ENCODE measurements at places on chromosomes 13 and 19.

DNA sequence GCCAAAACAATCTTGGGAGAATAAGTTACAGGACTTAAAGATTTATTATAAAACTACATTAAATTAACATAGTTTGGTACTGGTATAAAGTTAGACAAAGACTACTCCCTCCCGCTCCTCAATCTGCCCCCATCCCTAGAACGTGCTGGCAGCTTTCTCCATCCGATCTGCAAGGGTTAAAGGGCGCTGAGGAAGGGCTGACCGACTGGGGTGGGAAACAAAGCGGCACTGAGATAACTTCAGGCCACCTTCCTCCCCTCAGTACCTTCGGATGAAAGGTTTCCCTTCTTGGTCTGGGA is 790 bp upstream of the SUGT1 start:
- no peak for DNase-seq

DNA sequence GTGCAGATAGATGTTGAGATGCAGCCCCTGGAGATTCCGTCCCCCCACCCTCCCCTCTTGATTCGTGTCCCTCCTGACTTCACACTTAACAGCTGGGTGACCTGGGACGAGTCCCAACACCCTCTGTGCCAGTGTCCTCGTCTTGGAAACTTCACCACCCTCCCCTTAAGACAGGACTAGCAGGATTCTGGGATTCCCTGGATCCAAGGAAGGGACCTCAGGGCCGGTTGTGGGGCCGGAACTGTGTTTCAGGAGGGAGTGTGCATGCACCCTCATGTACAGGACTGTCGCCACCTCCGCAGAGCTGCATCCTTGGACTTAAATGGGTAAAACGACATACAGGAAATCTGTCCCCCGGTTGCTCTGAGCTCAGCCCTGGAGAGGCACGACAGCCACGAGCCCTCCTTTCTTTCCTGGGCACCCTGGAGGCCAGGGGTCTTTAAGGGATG is 990 bp downstream of the MYO9B start:
- DNase-seq: no peak

DNA sequence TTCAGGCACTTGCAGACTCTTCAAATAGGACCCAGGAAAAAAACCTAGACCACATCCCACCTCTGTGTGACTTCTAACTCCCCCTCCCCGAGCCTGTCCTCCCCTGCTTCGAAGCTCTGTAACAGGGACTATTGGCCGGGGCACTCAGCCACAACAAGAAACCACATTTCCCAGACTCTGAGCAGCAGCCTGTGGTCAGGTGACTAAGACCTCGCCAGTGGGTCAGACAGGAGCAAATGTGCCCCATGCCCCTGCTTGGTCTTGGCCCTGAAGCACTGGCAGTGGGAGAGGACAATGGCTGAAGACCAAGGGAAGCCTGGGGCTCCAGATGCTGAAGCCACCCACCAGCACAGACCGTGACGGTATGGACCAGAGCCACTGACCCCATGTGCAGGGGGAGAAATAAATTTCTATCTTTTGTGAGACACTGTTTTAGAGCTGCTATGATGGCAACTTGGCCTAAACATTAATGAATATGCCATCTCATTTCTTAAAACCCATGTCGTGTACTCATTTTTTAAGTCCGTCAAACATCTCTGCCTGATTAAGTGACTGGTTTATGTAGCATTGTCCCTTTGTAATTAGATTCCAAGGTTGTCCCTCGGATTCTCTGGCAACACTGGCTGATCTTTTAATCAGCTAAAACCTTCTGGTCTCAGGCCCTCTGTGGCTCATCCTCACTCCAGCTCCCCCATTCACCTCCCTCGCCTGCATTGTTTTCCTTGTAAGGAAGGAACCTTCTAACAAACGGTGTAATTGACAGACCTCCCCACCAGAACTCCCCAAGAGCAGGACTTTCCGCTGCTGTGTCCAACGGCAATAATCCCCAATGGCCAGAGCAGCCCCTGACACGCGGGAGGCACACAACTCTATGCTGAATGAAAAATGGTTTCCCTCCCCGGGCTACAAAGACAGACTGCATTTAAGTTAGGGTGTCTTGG is 98.4 kb downstream of the STK24 start:
- DNase-seq: no peak

DNA sequence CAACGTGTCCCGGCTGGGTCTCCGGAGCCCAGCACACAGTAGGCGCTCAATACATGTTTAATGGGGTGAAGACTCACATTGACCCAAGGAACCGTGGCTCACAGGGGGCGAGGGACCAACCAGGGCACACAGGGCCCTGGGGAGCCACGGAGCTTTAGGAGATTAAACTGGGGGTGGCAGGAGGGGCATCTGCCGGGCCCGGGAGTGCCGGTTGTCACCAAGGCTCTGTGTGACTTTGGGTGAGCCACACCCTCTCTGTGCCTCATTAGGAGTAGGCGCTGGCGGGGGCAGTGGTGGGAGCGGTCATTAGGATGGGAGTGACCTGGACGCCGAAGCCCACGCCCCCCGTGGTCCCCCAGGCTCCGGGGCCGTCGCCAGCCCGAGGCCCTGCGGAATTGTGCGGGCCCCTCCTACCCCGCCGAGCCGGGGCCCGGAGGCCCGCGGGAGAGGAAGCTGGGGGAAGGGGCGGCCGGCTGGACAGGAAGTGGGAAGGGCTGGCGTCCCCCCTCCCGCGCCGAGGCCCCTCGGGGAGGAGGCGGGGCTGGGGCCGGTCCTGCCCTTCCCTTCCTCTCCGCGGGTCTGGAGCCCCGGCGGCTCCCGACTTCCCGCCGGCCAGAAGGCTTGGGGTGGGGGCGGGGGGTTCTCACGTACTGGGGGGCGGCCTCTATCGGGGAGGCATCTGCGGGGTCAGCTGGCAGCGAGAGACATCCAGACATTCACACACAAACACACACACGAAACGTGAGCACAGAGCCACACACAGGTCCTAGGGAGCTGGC is 1.8 kb upstream of the SSBP4 start:
- DNase-seq: no peak

DNA sequence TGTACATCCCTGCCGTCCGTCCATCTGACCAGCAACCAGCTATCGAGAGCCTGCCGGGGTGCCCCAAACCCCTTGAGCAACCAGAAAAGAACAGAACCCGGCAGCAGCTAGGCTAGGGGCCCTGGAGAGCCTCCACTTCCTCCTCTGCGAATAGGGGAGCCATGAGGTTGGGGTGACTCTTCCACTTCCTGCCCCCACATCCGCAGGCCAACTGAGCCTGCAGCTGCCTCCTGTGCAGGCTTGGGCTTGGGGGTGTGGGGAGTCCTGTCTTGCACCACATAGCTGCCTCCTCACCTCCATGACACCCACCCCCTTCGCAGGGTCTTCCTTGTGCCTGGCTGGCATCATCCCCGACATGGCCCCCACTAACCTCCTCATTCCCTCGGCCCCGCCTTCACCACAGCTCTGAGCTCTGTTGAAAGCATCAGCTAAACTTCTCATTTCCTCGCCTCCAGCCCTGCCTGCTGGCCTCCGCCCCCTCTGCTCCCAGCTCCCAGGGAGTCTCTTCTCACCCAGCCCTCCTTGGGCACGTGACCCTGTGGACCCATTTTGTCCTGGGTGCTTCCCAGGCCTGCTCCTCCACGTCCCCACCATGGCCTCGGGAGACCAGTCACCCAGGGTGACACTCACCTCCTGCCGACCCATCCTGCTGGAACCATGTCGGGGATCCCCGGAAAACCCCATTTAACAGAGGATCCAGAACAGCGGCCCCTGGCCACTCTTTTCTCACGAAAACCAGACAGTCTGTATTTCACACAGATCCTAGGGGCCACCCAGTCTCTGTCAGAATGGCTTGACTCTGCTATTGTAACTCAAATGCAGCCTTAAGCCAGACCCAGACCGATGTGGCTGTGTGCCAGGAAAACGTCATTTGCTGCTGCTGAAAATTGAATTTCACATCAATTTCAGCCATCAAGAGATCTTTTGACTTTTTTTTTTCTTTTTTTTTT is 50.4 kb downstream of the MYO9B start:
- no peak for DNase-seq

DNA sequence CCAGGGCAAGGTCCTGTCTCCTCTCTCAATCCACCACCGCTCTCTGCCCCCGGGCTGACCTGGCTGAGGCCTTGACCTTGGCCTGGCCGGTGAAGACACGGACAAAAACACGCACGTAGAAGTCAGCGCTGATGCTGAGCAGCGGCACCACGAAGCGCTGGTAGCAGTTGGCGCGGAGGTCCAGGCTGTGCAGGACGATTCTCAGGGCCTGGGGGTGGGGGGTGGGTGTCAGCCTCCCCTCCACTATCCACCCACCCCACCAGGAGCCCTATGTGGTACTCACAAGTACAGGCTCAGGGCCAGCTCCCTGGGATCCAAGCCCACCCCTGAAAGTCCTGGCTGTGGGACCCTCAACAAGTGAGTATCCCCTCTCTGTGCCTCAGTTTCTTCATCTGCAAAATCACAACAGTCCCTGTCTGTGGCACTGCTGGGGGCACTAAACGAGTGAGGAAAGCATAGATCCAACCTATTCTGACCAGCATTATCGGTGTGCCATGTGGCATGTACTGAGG is 6.4 kb downstream of the TRMT1 start:
- DNase-seq: no peak

DNA sequence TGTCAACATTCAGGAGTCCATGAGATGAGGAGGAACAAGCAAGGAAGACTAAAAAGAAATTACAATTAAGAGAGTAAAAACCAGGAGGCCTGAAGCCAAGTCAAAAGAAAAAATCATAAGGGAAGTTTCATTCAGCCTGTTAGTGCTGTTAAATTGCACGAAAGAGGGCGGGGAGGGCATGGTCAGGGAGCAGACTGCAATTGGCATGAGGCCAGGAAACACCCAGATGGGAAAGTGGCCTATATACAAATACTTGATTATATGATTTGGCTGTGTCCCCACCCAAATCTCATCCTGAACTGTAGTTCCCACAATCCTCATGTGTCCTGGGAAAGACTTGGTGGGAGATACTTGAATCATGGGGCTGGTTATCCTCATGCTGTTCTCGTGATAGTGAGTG is 43.9 kb downstream of the TNFSF13B start:
- no peak for DNase-seq

DNA sequence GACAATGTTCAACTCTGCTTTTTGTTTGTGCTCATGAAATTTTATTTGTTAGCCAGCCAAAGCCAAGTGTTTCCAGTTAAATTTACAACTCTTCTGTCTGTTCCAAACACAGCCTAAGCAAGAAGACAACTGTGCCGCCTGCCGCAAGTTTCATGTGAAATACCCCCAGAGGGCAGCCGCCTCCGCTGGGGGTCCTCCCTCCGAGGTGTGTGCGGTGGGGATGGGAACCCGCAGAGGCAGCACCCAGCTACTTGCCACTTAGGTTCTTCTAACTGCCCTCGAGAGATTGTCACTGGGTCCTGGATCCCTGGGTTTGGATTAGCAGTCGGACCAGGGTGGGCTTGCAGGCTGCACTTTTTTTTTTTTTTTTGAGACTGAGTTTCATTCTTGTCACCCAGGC is 28.5 kb downstream of the ATP11A start:
- no peak for DNase-seq

GRCh38 chr19:39301562-39301961 is 5.4 kb downstream of the IFNL1 start:
- DNase-seq: no peak

DNA sequence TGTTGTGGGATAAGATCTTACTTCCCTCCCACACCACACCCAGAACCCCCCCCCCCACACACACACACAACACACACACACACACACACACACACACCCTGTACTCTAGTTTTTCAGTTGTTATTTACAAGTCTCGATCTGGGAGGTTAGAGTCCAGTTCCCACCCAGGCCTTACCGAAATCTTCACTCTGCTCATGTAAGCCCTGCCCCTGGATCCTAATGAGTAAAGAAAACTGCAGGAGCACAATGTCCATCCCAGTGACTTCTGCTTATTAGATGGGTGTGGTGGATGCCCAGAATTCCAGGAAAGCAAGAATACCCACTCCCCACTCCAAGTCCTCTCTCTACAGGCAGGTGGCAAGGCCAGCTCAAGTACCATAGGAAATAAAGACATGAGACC is 23.0 kb downstream of the STARD13 start:
- no peak for DNase-seq

GRCh38 chr13:60398379-60398891 is 1.4 kb downstream of the TDRD3 start:
- DNase-seq: no peak

DNA sequence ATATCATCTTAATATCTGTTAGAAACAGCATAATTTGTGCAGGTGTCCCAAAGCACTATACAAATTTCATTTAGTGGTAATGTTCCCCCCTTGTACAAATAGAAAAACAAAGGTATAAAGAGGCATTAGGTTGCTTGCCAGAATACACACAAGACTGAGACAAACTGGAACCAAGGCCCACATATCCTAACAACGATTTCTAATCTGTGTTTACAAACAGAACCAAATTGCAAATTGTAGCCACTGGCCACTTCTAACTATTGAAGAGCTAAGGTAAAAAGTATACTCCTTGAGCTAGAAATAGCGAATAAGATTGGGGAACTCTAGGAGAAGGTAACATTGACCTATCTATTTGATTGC is 526.1 kb downstream of the KLF12 start:
- DNase-seq: no peak

DNA sequence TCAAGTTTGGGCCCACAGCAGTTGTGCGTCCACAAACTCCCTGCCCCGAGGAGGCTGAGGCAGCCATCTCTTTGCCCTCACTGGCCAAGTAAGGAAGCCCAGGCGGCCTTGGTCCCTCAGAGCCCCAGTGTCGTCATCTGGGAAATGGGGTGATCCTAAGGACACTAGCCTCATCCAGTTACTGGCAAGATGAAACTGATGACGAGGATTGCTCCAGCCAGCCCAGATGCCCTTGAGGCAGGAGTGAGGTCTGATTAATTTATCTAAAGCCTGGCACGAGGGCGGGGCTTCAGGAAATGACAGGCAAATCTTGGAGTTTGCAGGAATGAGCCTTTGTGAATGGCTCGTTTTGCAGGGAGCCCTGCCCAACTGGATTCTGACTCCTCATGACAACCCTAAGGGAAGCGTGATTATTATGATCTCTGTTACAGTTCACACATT is 5.6 kb downstream of the LIPE start:
- no peak for DNase-seq

GRCh38 chr13:113907635-113908617 is 44.0 kb upstream of the GAS6 start:
- DNase-seq: no peak

DNA sequence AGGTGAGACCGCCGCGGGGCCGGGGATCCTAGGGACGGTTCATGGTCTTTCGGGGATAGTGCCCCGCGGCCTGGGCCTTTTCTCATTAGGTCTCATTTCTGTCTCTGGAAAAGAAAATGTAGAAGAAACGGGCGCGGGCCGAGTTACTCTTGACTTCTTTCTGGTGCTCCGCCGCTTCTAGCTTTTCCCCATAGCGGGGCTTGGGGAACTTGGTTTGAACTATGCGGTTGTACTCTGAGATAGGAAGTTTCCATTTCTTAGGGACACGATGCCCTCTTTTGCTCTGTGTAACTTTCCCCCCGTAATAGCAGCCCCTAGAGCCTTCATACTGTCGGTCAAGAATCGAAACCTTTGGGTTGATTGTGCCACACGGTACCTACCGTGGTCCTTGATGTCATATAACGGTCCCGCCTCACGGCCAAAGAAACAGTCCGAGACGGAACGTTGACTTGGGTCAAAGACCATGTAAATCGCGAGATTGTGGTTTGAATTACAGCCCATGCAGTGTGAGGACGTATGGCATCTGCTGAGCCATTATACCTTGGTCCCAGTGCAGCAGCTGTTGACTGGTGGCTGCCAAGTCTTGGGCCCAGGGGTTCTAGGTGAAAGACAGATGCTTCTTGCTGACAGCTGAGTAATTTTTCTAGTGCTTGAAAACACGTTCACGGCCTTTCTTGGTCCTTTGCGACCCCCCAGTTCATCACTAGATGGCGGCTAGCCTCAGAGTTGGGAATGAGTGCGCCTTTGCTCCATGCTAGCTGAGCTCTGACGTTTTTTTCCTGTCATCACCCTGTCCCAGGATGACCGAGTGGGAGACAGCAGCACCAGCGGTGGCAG is 487 bp downstream of the RPS5 start:
- no peak for DNase-seq

Data from NCI-H1048 (cell line).